Right hindlimb (tissue), 1 donor: ENCODE measurements at places on chromosomes 11 and 22.

GRCh38 chr11:97972731-97973130 lies 1048.0 kb upstream of the CNTN5 start:
- DNase-seq: no peak

GRCh38 chr11:69524291-69524882 lies 42.9 kb downstream of the LINC01488 start:
- DNase-seq: no peak

- no peak for DNase-seq
Observed at GRCh38 chr11:13118194-13118593, 109.1 kb downstream of the RASSF10 start.

- no peak for DNase-seq
Observed at GRCh38 chr11:2271077-2271326, 614 bp upstream of the ASCL2 start.

DNA sequence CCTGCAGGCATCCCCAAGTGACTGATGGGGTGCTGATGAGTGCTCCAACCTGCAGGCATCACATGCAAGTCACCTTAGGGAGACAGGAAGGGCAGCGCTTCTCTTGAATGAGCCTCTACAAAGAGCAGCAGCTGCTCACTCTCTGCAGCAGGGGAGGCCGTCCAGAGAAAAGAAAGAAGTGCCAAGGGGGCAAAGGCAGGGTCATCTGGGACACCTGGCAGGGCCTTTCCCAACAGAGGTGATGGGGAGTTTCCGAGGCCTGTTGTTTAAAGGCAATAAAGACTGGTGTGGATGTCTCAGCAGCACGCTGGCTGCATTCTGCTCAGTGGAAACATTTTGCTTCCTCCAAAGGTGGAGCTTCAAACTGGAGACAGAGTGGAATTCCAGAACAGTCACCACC lies 113.7 kb downstream of the ETS1 start:
- peak; percentile 60 for DNase-seq
